Activated CD4-positive, alpha-beta T cell treated with anti-CD3 and anti-CD28 coated beads for 24 hours (primary cell): ENCODE measurements at places on chromosomes 3 and 15.
A peak's percentile ranks its signal among the peaks of the same experiment; 100 is the strongest.

- no peak for DNase-seq
These were observed 227.5 kb downstream of the ALCAM start for GRCh38 chr3:105594219-105594618.

GRCh38 chr3:9715764-9716437 lies 12.3 kb downstream of the CPNE9 start:
- DNase-seq, result no peak

- DNase-seq, result no peak
These were observed 911 bp upstream of the AZI2 start for GRCh38 chr3:28349469-28350000.

DNA sequence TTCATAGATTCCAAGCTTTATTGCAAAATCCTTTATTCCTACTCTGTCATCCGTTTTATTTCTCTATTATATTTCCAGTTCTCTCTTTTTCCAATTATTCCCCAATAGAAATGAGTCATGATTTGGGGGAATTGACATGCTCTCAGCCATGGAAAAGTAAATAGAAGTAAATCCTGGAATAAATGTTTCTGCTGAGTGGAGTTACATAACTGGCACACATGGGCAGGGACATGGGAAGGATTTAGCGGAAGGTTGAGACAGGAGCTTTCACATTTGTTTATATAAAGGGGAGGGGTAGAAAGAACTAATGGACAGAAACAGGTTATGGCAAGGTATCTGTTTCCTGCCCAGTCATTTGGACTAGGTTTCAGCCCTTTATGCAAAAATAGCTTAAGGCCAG lies 221.6 kb downstream of the PLOD2 start:
- no peak for DNase-seq

DNA sequence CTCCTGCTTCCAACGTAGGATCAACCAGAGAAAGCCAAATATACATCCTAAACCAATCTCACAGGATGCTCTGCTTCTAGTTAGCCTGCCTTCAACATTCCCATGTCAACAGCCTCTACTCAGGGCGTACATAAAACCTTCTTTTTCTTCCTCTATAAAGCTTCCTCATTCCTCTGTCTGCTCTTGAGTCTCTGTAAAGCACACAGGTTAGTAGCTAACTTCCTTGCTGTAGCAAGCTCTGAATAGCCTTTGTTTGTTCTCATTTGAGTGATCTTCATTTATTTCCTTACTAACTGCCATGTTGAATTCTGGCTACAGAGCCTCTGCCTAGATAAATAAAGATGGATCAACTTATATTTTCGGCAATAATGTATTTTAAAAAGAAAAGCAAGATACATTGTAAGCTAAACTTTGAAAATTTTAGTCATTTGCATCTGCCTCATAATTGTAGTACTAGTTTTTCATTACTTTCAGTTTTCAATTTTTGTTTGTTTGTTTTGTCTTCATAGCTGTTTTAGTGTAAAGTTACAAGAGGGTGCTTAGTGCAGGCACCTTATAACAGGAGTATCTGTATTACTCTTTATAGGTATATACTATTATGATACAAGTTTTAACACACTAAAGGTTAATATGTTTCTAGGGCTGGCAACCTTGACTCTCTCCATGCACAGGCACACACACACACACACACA lies 498.2 kb downstream of the PYDC2 start:
- no peak for DNase-seq

DNA sequence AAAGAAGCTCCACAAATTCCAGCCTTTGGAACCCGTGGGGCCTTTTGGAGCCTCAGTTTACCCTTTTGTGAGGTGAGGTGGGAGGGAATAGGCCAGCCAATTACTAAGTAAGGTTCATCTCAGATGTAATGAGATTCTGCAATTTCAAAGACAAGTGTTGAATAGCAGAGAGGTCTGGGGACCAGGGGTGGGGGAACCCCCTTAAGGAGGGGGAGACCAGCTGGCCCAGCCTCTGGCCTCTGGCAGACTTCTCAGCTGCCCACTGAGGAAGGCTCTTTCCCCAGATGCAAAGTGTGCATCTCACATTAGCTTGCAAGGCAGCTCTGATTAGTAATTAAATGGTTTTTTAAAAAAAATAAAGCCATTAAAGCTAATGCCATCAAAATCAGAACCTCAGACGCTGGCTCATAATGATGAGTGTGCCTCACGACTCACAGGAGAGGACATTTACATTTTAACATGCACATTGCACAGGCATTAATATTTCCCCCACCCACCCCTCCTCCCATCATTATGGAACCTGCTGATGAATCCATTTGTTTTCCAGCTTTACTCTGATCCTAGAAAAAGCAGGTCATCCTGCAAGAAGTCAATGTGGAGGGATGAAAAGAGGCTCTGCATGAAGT lies 176.7 kb upstream of the TLE3 start:
- no peak for DNase-seq

DNA sequence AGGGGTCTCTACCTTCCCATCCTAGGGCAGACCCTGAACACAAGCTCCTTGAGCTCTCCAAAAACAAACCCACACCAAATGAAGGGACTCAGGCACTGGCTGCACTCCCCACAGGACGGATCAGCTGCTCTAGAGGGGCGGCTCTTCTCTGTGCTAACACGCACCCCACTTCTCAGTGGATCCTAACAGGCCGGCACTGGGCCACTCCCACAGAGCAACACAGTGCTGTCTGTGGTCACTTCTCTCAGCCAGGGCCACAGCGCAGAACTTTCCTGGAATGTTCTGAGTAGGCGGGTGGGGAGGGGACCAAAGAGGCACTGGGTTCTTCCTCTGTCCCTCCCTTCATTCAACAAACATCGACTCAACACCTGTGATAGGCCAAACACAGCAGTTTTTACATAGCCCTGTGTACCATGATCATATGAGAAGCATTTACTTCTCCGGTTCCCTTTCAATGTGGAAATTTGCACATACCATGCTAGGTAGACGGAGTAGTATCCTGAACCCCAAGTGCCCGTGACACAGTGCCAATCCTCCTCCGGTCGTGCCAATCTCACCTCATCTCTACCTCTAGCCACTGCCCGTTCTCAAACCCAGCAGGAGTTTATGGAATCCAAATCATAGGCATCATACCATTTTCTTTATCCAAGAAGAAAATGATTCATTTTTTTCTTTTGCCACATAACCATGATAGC lies 98.1 kb downstream of the LRIG1 start:
- DNase-seq, result no peak

DNA sequence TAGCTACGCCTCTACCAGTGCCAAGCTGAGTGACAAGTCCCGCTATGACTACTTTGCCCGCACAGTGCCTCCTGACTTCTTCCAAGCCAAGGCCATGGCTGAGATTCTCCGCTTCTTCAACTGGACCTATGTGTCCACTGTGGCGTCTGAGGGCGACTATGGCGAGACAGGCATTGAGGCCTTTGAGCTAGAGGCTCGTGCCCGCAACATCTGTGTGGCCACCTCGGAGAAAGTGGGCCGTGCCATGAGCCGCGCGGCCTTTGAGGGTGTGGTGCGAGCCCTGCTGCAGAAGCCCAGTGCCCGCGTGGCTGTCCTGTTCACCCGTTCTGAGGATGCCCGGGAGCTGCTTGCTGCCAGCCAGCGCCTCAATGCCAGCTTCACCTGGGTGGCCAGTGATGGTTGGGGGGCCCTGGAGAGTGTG lies 5.7 kb downstream of the GRM2 start:
- DNase-seq, result no peak

GRCh38 chr3:119258915-119259314 lies 18.2 kb upstream of the B4GALT4 start:
- DNase-seq, result no peak

DNA sequence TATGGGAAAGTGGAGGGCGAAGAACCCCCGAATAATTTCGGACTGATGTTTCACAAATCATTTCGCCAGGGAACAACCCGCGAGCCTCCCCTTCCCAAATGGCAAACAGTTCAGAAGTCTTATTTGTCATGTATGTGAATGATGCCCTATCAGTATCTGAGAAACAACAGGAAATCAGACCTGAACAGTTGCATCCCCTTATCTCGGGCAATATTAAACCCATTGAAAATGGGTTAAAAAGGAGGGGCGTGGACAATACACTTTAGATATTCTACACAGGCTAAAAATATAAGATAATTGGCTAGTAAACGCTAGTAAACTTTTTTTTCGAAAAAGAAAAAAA lies 1003.3 kb upstream of the NR2F2 start:
- no peak for DNase-seq

GRCh38 chr15:90402223-90402622 lies 14.2 kb downstream of the IQGAP1 start:
- no peak for DNase-seq

DNA sequence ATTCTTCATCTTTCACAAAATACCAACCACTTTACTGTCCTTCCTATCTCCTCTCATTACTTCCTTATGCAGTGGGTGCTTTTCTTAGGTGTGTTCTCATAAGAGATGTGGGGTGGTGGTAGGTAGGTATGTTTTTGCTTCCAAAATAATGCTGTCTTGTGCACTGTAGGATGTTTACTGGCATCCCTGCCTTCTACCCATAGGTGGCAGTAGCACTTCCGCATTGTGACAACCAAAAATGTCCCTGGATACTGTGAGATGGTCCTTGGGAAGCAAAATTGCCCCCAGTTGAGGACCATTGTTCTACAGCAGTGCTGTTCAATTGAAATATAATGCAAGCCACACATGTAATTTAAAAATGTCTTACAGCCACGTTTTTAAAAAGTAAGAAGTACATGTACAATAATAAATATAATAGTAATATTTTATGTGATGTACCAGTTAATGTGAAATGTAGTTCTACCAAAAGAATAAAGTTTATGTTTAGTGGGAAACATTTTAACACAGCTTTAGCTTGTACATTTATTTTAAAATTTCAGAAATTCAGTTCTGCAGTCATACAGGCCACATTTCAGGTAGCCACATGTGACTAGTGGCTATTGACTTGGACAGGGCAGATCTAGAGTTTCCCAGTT lies 75.2 kb downstream of the NEO1 start:
- DNase-seq, result no peak

DNA sequence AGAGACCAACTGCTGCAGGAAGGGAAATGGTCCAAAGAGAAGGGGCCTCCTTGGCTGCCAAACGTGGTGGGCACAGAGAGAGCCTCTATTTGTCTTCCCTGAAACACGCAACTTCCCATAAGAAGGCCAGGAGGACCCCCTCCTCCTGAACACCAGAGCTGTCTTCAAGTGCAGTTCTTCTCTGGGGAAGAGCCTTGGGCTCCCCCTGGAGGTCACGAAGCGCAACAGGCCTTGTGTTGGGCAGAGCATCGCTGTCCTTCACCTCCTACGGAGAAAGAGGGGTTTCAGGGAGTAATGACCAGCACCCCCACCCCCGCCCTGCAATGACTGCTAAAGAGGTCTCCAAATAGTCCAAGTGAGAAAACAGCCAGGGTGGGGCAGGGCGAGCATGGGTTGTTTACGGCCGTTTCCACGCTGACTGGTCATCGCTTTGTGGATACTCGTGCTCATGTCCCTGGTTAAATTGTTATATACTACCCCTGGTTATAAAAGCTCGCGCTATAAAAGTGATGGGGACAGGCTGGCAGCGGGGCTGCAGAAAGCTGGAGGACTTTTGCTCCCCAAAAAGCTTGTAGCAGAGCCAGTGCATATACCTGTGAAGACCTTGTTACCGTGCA lies 397.5 kb upstream of the ATP10A start:
- peak; percentile 10 for DNase-seq

- no peak for DNase-seq
These were observed 85.6 kb upstream of the RASGRF1 start for GRCh38 chr15:79176151-79176550.

DNA sequence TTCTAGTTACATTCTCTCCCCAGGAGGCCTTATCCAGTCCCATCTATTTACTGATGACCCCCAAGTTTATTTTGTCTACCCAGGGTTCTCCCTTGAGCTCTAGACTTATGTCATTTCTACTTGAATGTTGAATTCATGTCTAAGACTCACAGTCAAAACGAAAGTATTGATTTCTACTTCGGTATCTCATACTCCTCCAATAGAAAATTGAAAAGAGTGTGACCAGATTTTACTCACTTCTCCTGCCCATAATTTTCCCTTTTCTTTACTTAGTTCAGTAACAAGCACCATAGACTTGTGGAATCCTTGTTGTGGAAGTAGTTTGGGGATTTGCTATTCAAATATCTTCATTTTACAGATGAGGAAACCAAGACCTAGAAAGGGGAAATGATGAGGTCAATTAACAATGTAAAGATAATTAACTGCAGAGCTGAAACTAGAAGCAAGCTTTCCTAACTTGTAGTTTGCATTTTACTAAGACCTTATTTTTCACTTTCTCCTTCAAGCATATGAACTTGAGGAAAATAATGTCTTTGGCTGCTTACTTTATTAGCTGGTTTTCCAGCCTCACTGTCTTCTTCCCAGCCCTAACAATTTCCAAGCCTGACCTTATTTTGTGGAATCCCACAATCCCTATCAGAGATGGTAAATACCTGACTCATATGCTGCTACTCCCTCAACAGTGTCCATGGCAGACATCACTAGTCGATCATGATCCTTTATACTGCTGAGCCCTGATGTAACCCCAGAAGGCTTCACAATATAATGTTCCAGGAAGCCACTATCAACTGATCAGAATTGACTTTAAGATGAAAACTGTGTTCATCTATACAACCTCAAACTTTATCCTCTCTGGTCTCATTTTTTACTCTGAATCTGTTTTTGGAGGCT lies 123.9 kb upstream of the AGBL1 start:
- no peak for DNase-seq
